ENCODE measurements at places on chromosomes 1 and 21.

DNA sequence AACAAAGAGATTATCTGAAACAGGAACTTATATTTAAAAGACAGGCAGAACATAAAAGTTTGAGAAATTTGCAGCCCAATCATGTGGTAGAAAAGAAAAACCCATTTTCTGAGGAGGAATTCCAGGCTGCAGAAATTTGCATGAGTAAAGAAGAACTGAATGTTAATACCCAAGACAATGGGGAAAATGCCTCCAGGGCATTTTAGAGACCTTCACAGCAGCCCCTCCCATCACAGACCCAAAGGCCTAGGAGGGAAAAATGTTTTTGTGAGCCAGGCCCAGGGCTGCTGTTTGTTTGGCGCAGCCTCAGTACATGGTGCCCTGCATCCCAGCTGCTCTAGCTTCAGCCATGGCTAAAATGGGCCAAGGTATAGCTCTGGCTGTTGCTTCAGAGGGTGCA lies 554.3 kb upstream of the CHRM3 start:
- no peak for DNase-seq

DNA sequence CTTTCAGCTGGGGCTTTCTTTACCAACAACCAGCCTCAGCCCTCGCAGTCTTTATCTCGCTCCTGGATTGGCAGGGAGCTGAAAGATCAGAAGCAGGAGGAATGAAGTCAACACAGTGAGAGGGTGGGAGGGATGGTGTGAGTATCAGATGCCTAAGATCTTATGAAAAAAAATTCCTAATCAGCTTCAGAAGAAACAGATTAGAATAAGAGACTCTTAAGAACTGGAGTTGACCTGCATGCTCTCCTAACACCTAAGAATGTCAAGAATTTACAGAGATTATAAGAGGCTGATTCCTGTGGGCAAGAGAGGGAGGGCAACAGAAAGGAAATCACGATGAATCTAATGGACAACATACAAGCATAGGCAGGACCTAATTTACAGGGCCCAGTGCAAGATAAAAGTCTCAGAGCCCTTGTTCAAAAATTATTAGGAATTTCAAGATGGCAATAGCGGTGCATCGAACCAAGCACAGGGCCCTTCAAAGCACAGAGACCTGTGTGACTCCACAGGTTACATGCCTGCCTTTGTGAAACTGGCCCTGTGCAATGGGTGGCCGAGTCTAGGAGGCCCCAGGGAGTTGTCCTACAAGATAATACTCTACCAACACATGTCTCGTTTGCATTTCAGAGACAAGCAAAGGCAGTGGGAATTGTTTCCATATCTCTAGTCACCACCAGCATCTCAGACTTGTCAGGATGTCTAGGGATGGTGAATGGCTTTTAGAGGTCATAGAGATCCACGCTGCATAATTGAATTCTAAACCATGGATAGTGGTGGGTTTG lies 65.3 kb upstream of the PPP2R5A start:
- DNase-seq = no peak

DNA sequence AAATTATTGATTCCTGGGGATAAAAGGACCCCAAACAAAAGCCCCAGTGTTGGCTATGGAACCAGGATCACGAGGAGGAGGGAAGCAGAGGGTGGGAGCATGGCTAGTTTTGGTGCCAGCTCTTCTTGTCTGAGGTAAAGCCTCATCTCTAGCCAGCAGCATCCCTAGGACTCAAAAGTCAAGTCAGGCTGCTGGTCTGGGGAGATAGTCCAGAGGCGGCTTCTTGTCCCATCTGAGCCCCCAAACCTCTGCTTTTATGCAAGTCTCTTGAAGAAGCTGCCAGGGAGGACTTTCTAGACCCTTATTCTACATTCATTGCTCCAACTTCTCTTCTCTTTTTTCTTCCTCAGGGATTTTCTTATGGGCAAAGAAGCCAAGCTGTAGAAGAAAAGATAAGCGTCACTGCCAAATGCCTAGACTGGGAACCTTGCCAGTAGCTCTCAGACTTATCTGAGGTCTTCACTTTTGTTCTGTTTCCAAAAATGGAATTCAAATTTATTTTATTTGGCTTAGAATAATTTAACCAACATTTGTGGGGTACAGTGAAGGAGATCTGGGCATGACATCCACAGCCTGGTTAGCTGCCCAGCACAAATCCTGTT lies 6.9 kb upstream of the ANKRD35 start:
- no peak for DNase-seq

DNA sequence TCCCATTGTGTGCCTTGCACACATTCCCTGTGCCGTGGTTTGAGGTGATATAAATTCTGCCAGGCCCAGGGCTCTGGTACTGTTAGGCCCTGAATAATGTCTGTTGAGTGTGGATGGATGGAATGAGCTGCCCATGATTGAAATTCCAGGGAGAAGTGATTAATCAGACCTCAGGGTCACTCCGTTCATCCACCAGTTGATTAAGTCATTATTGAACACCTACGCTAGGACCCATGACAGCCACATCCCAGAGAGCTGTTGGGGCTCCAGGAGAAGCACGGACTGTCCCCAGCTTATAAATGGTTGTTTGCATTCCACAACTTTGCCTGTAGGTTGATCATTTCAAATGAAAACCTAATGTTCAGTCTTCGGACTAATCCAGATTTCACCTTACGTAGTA lies 98.4 kb downstream of the CNIH3 start:
- no peak for DNase-seq

GRCh38 chr1:167746988-167747655 lies 25.3 kb downstream of the MPZL1 start:
- no peak for DNase-seq

GRCh38 chr1:230123280-230124185 lies 56.5 kb downstream of the GALNT2 start:
- DNase-seq = no peak

- DNase-seq = no peak
Measured at GRCh38 chr1:150626150-150626549, 3.3 kb downstream of the ENSA start.

GRCh38 chr1:117967881-117968280 lies 38.3 kb downstream of the WDR3 start:
- DNase-seq = no peak

GRCh38 chr1:80842796-80843195 lies 957.9 kb upstream of the ADGRL2 start:
- DNase-seq = no peak

- DNase-seq = no peak
Measured at GRCh38 chr1:188817814-188818213, 1659.8 kb downstream of the BRINP3 start.

- no peak for DNase-seq
Measured at GRCh38 chr1:56180520-56181190, 398.7 kb downstream of the PLPP3 start.

DNA sequence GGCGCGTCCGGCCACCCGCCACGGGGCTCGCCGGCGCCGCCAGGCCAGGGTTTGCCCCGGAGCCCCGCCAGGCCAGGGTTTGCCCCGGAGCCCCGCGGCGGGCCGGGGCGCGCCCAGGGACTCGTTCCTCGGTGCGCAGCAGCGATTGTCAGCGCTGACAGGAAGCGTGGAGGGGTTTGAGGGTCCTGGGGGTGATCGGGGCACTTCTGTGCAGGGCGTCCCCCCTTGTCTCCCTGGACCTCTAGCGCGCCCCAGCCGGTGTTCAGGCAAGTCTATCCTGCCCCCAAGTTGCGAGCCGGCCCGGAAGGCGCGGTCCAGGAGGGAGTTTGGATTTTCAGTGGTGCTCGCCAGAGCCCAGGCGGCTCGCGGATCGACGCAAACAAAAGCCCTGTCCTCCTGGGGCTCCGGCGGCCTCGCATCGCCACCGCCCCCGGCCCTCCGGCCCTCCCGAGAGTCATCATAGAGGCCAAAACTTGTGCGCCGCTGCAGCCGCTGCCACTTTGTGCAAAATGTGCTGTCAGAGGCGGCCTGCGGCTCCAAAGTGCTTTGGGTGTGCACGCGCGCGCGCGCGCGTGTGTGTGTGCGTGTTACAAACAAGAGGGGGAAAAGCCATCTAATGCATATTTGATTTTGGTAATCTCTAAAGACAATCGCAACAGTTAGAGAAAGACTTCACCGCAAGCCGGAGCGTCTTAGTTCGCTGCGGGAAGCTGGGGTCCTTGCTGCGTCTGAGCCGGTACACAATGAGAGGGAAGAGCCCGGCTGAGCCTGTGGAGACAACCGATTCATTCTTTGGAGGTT lies 1.0 kb downstream of the ROR1 start:
- no peak for DNase-seq

GRCh38 chr1:1210726-1211540 lies 3.0 kb downstream of the TNFRSF4 start:
- DNase-seq = no peak

- no peak for DNase-seq
Measured at GRCh38 chr1:211377539-211378450, 51.2 kb downstream of the TRAF5 start.

- no peak for DNase-seq
Measured at GRCh38 chr1:25522031-25522655, 21.3 kb upstream of the LDLRAP1 start.

DNA sequence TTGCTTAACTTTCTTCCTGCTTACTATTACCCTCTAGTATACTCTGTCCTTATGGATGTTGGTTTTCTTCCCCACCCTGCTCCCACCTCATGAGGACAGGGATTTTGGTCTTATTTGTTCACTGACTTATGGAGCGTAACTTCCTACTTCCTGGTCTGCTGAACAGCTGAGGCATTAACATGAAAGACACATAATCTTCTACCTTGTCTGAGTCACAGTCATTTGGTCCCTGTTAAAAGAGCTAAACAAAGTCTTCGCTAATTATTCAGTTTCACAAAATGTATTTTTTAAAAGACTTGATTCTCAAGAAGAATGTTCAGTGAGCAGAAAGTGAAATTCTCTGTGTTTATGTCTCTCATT lies 18.5 kb downstream of the RNASEL start:
- no peak for DNase-seq

DNA sequence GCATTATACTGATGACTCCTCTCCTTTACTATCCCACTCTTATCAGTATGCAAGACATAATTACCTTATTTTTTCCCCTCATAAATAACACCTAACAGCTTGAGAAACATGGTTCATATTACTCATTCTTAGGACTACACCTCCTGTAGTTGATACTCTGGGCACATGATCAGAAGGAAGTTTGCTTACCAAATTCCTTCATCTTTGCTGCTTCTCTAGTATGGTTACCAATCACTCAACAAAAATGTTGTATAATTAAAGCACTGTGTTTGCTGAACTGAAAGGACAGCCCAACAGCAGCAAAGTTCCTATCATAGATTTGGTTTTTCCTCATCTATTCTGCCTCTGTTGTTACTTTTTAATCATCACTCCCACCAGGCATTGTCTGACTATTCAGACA lies 586.3 kb downstream of the LRRIQ3 start:
- no peak for DNase-seq
